ENCODE measurements at places on chromosomes 6 and 20.

DNA sequence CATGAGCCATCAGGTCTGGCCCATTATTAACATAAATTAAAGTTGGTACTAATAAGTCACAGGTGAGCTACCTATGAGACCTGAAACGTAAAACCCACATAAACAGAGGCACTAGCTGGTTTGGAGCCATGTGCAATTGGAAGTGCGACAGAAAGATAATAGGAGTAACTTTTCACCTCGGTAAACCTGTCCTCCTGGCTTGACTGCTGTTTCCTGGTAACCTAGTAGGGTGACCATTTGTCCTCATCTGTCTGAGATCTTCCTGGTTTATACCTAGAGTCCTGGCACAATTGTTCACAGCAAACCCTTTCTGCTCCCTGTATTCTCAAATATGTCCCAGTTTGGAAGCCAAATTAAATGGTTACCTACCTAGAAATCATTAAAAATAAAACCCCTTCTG lies 7.4 kb downstream of the TBC1D20 start:
- no peak for DNase-seq

GRCh38 chr20:33773412-33774089 lies 37.6 kb upstream of the CHMP4B start:
- DNase-seq = no peak

GRCh38 chr20:43680981-43681380 lies 14.1 kb downstream of the MYBL2 start:
- DNase-seq = no peak

- DNase-seq = peak; percentile 69
Observed at GRCh38 chr20:32580970-32581838, 3.9 kb downstream of the NOL4L start.

DNA sequence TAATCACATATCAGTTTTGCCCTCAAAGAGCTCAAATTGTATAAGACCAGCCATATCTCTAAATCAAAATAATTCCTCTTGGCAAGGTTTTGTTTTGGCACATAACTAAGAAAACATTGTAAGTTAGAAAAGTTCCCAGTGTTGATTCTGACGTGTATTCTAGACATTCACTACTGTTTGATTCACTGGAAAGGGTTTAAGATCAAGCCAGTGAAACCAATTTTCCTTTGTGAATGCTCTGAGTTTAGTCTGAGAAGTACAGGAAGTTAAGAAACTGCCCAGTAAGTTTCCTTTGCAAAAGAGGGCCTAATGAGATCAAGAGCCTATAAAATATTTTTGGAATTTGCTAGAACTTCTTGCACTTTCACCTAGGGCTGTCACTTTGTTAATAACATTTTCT lies 143.0 kb downstream of the FNDC1 start:
- no peak for DNase-seq

- no peak for DNase-seq
Observed at GRCh38 chr6:150534553-150534952, 65.1 kb upstream of the PLEKHG1 start.

DNA sequence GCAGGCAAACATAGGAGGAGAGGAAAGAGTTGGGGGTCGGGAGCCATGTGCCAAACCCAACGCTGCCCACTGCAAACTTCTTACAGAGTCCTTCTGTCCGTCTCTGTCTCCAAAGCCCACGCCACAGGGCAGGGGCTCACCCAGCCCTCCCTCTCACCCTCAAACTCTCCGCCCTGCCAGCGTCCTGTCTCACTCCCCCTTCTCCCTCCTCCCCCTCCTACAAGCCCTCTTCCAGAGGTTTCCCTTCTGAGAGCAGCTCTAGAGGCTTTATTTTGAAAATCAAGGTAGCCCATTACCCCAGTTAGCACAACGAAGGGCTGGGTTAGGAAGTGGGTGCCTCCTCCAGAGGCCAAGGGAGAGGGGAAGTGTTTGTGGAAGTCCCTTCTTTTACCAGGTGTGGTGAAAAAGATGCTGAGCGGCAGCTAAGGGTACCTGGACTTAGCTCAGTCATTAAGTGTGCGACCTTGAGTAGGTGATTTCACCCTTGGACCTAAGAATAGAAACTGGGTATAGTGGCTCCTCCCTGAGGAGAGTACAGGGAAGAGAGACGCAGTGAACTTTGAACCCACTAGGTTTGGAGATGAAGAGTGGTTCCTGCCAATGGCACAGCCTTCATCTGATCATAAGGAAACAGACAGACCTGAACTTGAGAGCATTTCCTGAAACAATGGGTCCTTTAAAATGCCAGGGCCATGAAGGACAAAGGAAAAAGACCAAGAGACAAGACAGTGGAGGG lies 123.8 kb downstream of the BANF2 start:
- DNase-seq = no peak

DNA sequence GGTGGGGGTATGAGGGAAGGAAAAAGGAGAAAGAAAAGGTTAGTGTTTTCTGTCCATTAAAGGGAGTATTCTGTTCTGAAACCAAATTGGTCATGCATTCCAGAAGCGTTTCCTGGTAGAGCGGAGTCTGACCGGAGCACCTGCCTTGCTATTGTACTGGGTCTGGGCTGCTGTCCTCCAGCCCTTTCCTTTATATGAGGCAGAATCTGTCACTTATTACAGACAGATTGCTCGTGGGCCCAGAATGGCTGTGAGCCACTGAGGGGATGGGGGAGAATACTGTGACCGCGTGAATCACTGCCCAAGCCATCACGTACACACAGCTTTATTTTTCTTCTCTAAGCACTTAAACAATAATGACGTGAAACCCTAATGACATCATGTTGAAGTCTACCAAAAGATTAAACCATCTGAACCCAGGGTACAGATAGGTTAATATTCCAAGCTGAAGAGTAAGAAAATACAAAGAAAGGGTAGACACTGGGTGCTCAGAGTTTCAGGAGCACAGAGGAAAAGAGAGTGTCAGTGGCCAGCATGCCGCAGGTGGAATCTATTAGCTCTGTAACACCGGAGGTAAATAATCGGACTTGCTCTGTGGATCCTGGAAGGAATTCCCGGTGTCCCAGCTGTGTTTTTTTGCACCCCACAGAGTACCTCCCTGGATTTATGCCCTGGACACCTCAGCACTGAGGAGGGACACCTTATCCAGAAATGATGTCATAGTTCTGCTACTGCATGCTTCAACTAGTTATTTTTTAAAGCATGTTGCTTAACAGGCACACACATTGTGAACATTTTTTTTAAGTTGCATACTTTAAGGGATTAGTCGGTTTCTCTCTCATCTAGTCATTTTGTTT lies 573.3 kb downstream of the PKHD1 start:
- no peak for DNase-seq

DNA sequence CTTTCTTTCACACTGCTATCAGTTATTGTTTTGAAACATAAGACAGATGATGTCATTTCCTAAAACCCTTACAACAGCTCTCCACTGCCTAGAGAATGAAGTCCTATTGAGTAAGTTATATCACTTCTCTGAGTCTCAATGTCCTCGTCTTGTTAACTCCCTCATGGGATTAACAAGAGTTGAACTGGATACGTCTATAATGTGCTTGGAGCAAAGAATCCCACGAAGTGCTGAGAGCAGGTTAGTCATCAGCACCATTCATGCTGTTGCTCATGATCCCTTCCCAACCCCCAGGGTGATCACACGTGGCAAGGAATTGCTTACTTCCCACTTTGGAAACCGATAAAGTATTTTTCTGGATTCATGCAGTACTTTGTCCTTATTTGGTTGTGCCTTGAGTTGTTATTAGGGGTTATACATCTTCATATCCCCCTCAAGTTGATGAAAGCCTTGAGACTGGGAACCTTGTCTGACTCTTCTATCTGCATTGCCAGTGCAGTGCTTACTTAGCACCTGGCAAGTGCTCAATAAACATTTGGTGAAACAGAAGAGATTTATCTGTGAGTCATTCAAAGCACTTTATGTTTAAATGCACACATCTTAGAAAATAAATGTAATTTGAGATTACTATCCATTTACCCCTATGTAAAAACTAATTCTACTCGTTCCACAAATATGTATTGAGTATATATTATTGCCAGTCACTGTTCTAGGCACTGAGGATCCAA lies 487.5 kb downstream of the EPM2A start:
- no peak for DNase-seq

DNA sequence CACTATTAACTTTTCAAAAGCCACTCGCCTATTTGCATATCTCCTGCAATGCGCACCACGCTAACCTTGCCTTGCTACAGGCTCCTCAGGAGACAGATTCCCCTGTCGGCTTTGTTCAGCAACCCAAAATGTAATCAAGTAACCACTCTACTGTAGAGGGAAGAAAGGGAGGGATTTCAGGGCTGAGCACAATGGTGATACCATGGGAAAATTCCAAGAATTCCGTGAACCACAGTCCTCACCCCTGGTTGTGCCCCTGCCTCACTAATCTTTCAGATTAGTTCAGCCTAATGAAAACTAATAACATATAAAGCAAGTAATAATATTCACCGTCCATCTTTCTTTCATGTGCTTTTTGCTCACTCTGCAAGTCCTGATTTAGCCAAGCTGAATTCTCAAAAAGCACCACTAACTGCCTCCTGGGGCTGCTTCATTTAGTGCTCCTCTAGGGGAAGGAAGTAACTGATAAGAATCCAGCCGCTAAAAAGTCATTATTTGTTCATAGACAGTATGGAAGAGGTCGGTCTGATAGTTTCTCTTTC lies 6.6 kb downstream of the CITED2 start:
- no peak for DNase-seq

- no peak for DNase-seq
Observed at GRCh38 chr6:118400098-118400497, 148.0 kb upstream of the PLN start.

DNA sequence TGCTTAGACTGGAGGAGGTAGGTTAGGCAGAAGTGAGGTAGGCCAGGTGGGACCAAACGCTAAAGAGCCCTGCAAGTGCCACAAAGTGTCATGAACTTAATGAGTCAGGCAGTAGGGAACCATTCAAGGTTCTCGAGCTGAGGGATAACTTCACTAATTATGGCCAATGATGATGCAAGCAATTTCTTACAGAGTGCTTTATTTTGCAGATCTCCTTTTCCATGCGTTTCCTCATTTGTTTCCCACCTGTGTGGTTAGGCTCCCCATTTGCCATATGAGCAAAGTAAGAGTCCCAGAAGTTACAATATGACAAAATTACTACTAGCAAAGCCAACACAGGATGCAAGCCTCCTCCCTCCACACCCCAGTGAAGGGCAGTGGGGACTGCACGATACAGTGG lies 36.5 kb upstream of the PSMF1 start:
- DNase-seq = no peak

DNA sequence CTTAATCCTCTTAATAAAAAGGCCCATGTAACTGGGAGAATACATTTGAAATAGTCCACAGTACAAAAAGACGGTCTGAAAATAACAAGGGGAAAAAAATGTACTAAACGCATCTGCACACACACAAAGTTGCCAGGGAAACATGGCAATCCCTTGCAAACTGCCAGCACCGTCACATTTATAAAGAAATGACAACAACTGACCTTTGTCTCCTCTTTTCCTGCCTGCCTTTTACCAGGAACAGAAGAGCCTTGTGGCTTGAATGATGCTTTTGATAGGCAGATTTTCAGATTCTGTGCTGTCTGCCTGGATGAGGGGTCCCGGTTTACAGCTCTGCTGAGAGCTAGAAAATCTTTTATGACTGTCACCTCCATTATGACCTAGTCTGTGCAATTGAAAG lies 308.6 kb upstream of the ZFP64 start:
- DNase-seq = no peak

DNA sequence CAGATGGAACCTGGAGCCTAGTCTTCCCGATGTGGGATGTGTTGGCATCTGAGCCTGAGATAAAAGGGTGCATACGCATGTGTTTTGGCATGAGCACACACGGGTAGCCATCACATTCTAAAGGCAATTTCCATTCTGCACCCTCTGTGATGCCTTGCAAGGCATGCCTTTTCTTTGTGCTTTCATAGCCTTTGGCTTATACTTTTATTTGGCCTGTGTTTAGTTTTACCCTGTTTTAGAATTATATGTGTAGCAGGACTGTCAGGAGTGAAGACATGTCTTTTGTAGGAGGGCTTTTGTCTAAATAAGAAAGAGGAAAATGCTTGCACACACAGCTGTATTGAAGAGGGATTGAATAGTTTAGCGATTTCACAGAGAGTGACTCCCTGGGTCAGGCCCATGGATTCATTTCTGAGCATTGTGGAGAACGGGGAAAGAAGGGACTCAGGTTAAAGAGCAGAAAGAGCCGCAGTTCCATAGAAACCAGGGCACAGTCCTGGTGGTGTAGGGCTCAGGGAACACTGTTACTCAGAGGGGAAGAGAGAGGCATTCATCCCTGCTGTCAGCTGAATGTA lies 530.2 kb downstream of the DHX35 start:
- no peak for DNase-seq

- no peak for DNase-seq
Observed at GRCh38 chr6:161804838-161805237, 531.0 kb upstream of the AGPAT4 start.

GRCh38 chr6:101454106-101454676 lies 60.7 kb downstream of the GRIK2 start:
- no peak for DNase-seq

DNA sequence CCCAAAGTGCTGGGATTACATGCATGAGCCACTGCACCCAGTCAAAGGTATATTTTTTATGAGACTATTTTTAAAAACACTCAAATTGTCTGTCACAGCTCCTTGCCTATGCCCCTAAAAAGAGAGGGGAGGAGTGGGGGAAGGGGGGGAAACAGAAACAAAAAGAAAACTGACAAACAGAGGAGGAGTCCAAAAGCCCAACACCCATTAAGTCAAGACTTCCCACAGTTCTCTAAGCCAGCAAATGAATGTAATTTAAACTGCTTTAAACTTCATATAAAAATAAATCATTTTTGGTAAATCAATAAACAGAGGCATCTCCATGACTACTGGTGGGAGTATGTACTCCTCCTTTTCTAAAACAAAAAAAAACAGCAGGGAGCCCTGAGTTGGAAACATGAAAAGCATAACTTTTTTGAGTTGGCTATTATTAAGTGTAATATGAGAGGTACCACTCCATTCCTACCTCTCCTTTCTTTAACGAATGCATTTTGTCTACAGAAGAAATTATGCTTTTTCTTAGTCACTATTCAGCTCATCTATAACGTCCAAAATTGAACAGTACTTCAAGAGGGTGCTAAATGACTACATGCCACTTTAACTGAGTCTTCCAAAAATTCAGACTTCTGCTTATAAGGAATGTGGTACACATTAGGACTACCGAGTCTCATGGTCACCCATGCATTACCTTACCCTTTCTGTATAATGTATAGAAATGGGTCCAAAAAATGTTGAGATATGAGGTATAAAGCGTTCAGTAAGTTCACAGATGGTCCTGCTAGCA lies 119.0 kb upstream of the PRSS16 start:
- DNase-seq = no peak

DNA sequence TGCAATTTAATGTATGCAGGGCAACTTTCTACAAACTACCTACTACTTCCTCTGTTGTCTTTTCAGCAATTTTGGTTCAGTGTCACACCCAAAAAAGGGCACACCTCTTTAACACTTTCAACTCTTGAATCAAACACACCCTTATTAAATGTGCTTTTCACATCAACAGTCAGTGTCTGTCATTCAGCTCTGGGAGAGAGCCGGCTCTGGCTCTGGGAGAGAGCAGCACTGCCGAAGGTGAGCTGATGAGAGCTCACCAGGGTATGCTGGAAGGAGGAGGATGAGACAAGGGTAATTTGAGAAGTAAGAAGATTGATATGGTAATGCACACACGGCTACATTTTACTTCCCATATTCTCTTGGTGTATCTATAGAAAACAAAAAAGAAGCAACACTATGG lies 134.3 kb downstream of the RTN4IP1 start:
- DNase-seq = no peak

- no peak for DNase-seq
Observed at GRCh38 chr20:44208165-44208564, 2.4 kb downstream of the OSER1 start.
